CD4-positive, alpha-beta T cell treated with Interleukin-2 at 100 ng/mL for 4 hours (primary cell): ENCODE measurements at places on chromosomes 5 and 9.

GRCh38 chr5:42715785-42716184 lies 40.8 kb upstream of the CCDC152 start:
- no peak for DNase-seq

- DNase-seq: no peak
Observed at GRCh38 chr9:133971121-133971951, 20.8 kb downstream of the VAV2 start.

- no peak for DNase-seq
Observed at GRCh38 chr5:131084436-131084835, 80.6 kb downstream of the HINT1 start.

- DNase-seq: no peak
Observed at GRCh38 chr5:107602896-107603295, 67.8 kb downstream of the EFNA5 start.

DNA sequence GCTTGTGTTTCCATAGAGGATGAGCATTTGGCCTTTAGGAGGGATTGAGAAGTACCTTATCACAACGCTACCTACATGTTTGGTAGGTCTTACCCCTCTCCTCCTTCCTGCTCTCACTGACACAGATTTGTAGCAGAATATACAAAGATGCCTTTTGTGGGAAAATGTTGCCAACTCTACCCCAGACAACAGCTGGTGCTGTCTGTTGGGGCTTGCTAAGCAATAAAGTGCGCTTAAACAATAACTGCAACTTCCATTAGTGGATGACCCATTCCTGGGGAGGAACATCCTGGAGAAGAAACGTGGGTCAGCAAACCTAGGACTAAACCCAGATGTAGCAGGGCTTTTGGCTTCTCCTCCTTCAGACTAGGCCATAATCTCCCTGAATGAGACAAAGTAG lies 174.3 kb downstream of the EFNA5 start:
- no peak for DNase-seq

DNA sequence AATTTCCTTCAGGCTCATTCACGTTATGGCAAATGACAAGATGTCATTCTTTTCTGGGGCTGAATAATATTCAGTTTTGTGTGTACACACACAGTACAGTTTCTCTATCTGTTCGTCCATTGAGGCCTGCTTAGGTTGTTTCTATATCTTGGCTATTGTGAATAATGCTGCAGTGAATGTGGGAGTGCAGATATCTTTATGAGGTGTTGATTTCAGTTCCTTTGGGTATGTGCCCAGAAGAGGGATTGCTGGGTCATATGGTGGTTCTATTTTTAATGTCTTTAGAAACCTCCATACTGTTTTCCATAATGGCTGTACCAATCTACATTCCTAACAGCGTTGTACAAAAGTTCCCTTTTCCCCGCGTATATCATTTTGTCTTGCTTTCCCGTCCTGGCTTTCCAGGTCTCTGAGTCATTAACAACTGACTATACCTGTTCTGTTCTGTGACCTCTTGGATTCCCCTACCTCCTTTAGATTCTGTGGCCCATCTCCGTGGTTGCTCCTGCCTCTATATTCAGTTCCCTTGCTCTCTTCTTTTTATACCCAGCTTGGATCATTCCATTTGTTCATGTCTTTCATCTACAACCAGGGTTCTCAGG lies 6.8 kb downstream of the SNX30 start:
- DNase-seq: no peak

DNA sequence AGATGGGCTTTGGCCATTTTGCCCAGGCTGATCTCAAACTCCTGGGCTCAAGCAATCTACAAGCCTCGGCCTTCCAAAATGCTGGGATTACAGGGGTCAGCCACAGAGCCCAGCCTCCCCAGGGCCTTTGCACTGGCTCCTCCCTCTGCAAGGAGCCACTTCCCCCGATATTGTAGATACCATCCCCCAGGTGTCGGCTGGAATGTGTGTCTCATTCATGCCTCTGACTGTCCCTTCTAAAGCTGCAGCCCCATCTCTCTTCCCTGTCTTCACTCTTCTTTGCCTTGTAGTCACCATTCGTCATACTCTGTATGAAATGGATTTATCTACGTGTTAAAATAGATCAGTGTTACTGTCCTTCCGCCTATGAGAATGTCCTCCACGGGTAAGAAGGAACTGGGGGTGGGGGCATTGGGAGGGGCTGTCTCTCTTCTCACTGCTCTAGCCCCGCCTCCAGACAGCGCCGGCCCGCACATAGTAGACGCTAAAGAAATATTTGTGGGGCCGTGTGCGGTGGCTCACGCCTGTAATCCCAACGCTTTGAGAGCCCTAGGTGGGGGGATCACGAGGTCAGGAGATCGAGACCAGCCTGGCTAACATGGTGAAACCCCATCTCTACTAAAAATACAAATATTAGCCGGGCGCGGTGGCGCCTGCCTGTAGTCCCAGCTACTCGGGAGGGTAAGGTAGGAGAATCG lies 68.5 kb downstream of the LMX1B start:
- no peak for DNase-seq

DNA sequence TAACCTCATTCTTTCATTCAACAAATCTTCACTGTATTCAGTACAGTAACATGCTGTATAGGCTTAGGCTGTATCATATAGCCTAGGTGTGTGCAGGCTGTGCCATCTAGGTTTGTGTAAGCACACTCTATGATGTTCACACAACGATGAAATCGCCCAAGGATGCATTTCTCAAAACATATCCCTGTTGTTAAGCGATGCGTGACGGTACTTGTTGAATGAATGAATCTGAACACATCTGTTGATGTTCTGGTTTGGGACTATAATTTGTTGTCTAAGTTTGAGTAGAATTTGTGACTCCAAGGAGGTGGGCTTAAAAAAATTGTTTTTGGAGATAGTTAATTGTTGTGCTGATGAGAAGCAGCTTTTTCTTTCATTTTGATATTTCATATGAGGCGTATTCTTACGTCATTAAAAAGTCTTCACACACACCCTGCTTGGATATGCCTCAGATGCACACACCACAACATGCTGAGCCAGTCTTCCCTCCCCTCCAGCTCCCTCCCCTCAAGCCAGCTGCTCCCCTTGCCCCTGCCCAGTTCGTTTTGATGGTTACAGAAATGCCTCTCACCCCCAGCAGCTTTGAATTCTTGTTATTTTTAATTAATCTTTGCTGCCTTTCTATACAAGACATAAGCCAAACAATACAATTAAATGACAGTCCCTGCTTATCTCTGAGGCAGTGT lies 5.5 kb upstream of the PSAT1 start:
- DNase-seq: no peak

- no peak for DNase-seq
Observed at GRCh38 chr5:118679264-118679940, 308.9 kb downstream of the DTWD2 start.

DNA sequence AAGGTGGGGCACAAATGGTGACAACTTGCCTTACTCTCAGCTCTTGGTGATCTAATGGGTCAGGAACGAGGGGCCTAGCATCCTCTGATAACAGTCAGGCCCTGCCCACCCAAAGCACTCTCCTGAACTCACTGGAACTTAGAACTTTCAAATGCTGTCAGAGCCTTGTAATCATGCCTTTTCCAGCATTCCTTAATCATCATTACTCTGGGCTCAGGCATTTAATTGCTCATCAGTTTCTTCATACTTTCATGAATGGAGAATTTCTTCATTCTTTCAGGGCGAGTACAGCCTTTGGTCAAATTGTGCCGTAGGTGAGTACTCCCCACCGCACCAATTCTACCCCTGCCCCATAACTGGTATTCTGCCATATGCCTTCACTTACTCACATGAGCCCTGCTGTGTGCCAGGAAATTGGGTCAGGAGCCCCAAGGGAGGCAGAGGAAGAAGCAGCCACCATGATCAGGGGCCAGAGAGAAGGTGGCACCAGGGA lies 30.2 kb upstream of the DUSP1 start:
- no peak for DNase-seq

DNA sequence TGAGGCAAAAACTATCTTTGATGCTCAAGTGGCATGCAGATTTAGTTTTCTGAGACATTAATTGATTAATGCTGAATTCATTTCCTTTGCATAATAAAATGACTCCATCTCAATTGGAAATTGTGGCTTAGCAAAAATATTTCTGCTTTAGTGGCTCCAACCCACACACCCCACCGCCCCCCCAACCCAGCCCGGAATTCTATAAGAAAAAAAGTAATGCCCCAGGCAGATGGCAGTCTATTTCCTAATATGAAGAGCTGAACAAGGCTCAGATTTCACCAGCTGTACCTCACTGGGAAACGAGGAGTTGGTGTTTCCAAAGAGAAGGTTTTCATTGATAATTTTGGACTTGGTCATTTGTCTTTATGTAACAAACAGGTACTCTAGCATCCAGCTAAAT lies 182.1 kb downstream of the FBN2 start:
- DNase-seq: no peak

GRCh38 chr5:10167806-10168205 lies 81.9 kb downstream of the ATPSCKMT start:
- no peak for DNase-seq

GRCh38 chr9:21741151-21741550 lies 61.3 kb upstream of the MTAP start:
- DNase-seq: no peak

DNA sequence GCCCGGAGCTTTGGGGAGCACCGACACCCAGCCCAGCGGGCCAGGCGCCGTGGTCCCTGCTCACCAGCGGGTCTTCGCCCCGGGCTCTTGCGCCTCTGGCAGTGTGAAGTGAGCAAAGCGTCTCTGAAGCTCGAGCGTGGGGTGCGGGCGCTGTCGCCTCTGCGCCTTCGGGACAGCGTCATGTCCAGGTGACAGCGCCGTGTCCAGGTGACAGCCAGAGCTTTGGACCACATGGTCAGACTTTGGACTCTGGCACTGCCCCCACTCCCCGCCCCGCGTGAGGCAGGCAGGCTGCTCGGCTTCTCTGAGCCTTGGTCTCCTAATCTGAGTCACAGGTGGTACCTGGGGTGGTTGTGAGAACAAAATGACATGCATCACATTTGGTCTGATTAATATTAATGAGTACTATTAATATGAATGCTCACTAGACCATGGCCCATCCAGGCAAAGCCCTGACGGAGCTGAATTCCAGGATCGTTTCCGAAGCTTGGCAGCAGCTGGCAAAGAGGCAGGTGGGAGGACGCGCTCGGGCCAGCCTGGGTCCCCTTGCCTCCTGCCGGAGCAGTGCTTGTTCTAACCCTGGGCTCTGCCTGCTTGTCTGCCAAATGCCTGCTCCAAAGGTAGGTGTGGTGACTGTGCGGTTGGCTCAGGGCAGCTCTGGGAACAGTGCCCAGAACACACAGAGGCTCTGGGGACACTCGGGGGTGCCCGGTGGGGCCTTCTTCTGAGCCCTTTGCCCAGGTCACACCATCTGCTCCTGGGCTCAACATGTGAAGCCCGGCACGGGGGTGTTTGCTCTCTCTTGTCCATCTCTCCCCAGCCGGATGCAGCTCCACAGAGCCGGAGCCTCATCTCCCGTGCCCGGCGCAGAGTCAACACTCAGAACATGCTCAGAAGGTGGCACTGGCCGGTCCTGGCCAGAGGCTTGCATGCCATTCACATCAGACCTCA lies 157.1 kb downstream of the OLFM1 start:
- DNase-seq: no peak

DNA sequence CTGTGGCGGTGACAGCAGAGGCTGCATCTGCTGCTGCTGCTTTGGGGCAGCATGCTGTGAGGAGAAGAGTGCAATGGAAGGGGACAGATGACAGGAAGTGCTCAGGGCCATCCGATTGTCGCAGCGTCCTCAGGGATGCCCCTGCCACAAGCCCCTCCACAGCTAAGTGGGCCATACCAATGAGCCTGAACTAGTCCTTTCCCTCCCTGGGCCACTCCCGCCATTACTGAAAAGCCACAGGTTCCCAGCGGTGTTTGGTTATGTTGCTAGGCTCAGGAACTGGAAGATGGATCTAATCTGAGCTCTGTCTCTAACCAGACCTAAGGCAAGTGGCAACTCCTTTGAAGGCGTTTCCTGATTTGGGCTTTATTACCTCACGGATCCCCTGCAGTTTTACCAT lies 109.2 kb downstream of the GAPVD1 start:
- no peak for DNase-seq

DNA sequence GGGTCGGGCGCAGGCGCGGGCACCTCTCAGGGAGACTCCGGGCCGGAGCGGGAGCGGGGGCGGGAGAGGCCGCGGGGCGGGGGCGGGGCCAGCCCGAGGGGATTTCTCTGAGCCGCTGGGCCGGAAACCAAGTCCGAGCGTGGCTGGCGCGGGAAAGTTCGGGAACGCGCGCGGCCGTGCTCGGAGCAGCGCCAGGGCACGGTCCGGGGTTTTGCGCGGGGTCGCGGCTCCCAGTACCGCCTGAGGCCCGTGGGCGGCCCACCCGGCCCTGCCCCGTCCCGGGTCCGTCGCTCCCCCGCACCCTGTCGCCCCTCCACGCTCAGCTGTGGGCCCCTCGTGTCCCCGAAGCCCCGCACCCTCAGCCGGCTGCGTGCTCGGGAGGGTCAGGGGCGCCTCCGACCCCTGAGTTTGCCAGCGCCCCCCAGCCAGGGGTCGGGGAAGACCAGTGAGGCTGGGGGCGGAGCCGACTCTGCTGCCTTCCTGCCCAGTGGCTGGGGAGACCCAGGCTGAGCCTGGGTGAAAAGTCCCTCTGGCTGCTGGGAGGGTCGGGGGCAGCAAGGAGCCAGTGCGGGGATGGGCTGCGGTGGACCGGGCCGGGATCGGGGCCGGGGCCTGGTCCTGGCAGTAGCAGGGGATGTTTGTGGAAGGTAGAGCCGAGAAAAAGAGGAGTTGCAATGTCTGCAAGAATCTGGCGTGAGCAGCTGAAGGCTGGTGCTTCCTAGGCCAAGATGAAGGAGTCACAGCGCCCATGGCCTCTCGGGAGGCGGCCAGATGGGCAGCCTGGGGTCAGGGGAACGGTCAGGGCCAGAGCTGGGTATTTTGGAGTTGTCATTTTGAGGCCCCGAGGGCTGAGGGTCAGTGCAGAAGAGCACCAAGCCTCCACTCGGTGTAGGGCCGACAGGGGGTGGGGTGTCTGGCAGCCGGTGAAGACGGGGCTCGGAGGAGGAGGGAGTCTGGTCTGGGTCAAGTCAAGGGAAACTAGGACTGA lies 588 bp downstream of the TRAF2 start:
- peak; percentile 5 for DNase-seq

GRCh38 chr5:89095341-89095740 lies 212.4 kb upstream of the MEF2C start:
- DNase-seq: no peak

- peak; percentile 73 for DNase-seq
Observed at GRCh38 chr9:129320575-129321285, 142.7 kb upstream of the IER5L start.

DNA sequence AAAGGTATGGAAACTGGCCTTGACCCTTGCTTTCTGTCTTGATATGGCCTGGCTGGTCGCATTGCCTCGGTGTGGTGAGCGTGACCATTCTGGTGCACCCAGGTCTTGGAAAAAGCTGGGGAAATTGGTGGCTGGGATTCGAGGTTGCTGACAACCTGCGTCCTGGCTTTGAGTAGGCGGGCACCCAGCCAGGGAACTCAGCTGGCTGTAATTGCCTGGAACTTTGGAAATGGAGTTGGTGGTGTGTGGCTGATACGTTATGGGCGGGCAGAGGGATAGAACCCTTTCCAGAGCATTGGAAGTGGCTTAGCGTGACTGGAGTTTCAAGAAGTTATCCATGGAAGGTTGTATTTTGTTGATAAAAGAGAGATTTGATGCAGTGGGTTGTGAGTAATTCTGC lies 35.2 kb downstream of the KCNMB1 start:
- DNase-seq: no peak
